ENCODE measurements at places on chromosomes 7 and 10.

DNA sequence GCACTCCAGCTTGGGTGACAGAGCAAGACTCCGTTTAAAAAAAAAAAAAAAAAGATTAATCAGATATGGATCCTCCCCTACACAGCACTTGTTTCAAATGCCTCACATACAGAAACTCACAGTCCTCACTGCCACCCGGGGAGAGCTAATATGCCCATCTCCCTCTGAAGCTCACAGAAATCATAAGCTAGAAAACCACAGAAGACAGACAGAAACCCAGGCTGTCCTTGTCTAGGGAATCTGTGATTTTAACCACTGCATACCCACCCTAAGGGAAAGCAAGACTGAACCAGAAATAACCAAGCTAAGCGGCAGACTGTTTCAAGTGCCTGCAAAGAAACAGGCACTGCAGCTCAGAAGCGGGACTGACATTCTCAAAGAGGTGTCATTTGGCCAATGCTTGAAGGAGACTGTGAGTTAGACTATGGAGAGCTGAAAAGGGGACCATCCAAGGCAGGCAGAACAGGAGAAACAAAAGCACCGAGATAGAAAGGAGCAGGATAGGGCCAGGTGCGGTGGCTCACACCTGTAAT is 37.6 kb downstream of the SLC37A3 start:
- DNase-seq: no peak

- no peak for DNase-seq
Observed at GRCh38 chr7:45088821-45089340, at the start of gene NACAD. Gene NACAD, minus strand, starts transcription at chr7:45088969. Its CDS starts 75 bp downstream, at chr7:45088894.

DNA sequence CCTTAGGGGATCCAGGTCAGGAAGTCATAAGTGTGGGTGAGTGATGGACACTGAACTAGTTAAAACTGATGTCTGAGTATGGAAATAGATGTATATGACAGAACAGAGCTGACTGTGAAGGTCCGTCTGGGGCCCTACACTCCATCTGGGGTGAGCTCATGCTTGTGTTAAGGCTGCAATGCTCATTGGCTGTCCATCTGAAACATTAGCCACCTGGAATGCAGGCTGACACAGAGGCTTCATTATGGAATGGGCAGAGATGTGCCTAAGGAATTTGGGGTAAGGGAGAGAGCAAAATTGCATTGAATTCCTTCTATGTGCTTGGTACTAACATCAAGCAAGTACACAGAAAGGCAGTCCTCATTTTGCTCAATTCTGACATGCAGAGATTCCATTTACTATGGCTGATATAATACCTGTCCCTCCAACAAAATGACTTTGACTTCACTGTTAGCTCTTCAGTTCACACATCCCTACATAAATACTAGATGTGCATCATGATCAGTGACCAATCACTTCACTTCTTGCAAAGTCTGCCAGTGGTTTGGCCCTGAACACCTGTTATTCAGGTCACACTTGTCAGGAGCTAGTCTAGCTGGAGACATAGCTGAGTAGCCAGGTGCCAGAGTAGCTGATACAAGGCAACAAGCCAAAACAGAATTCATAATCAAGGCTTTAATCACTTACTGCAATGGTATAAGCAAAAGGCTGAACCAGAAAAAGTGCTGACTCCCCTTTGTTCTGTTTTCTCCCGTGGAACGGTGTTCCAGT is 128.9 kb upstream of the VWC2 start:
- DNase-seq: no peak

GRCh38 chr10:44587488-44588318 is 202.8 kb upstream of the CXCL12 start:
- DNase-seq: no peak

- no peak for DNase-seq
Observed at GRCh38 chr10:30172091-30172490, 112.7 kb upstream of the JCAD start.

GRCh38 chr10:33321516-33321915 is 13.0 kb downstream of the NRP1 start:
- no peak for DNase-seq

GRCh38 chr10:66519616-66520015 is 406.2 kb upstream of the LRRTM3 start:
- DNase-seq: no peak

DNA sequence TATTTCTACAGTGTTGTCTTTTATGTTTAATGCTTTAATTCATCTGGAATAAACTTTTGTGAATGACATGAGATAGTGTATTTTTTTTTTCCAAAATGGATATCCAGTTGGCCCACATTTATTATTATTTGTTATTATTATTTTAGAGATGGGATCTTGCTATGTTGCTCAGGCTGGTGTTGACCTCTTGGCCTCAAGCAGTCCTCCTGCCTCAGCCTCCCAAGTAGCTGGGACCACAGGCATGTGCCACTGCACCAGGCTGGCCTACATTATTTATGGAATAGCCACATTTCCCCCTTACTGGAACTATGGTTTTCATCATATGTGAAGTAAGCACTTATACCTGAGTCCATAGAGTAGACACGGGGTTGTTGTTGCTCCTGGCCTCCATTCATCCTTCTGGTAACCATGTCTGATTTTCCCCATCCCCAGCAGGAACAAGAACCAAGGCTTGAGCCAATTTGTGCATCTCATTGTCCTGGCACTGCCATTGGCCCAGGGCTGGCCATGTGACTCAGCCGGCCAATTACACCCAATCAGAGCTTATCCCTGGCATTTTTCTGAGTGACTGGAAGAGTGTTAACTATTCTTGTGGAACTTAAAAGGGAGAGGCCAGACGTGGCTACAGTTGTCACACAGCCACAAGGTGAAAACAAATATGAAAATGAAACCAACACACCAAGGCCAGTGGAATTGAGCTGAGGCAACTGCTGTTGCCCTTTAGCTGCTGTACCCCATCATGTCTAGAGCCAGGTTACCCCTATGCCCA is 23.1 kb downstream of the PRF1 start:
- DNase-seq: no peak

DNA sequence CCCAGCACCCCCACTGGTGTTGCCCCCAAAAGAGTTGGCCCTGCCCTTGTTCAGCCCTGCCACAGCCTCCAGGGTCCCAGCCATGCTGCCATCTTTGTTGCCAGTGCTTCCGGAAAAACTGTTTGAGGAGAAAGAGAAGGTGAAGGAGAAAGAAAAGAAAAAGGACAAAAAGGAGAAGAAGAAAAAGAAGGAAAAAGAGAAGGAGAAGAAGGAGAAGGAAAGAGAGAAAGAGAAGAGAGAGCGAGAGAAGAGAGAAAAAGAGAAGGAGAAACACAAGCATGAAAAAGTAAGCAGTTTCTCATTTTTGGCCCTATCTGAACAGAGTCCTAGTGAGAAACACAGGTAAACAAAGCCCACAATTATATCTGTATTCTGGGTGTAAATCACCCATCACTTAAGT is 89.0 kb upstream of the GATA3 start:
- no peak for DNase-seq

GRCh38 chr7:71996141-71996540 is 416.0 kb downstream of the CALN1 start:
- no peak for DNase-seq

DNA sequence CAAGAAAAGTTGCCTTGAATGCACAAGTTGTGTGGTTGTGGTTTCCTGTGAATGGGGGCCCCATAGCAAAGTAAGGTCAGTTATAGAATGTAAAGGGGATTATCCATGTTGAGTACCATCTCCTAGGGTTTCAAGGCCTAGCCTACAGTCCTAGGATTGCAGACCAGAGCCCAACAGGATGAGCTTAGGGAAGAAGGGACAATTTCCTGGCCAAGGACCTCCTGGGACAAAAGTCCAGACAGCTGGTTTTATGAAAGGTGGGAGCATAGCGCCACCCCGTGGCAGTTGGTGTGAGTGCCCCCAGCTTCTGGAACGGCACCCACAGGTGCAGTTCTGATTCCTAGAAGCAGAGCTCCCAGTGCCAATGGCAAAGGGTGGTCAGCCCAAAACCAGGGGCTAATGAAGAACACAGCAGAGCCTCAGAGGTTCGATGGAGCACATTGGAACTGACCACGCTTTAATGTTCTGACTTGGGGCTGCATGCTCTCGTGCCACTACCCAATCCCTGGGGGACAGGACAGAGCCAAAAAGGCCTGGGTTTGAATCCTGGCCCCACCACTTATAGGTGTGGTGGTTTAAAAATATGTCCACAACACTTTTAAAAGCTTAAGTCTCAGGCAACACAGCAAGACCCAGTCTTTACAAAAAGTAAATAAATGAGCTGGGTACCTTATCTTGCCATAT is 25.8 kb upstream of the TMEM120A start:
- peak; percentile 47 for DNase-seq

DNA sequence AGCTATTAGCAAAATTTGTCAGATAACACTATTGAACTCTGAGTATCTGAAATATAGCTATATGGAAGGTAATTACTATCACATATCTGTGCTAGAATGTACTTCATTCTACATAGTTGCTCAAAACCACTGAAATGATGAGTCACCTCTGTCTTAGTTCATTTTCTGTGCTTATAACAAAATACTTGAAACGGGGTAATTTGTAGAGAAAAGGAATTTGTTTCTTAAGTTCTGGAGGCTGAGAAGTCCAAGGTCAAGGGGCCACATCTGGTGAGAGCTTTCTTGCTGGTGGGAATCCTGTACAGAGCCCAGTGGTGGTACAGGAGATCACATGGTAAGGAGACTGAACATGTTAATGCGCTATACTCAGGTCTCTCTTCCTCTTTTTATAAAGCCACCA is 41.9 kb upstream of the TNKS2 start:
- DNase-seq: no peak

DNA sequence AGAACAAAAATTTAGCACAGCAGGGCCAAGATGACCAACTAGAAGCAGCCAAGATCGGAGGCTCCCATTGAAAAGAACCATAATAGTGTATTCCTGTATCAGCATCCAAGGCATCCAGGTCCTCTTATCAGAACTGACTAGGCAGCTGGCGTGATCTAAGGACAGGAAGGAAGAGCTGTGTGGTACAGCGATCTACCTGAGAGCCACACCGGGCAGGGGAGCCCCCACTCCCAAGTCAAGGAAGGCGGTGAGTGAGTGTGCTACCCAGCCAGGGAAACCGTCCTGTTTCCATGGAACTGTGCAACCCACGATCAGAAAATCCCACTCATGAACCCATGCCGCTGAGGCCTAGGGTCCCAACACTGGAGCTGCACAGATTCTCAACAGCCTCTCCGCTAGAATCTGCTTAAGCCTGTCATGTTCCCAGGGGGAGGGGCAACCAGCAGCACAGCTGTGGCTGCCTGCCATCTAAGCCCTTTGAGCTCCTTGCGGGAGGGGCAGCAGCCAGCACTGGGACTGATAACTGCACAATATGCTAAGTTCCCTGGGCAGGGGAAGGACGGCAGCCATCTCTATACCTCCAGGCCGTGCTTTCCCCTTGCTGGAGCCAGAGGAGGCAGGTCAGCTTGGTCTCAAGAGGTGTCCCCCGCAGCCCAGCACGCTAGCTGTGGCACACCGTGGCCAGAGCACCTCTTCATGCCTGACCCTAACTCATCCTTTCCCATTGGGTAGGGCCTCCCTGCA is 213.0 kb upstream of the SMIM30 start:
- DNase-seq: no peak

- no peak for DNase-seq
Observed at GRCh38 chr10:17038627-17039026, 91.0 kb downstream of the CUBN start.

DNA sequence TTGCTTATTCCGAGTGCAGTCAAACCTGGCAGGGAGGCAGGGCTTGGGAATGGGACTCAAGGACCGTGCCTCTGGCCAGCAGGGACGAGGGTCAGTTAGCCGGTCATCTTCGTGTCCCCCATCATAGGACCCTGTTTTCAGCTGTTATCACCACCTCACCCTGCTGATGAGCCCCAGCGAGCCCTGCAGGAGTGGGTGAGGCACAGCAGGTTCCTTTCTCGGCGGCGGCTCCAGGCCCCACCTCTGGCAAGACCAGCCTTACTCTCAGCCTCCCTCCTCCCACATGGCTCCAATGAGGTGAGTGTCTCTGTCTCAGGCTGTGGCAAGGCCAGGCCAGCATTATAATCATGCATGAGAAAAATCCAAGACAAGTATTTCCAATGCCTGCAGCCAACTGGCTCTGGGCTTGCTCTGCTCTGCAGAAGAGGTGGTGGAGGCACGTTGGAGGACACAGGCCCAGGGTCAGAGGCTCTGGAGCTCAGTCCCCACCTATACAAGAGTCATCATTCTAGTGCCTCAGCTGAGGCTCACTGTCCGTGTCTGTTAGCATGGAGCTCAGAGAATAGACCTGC is 15.7 kb downstream of the PKD1L1 start:
- DNase-seq: no peak

- DNase-seq: no peak
Observed at GRCh38 chr7:65955718-65956117, 26.3 kb downstream of the GUSB start.

DNA sequence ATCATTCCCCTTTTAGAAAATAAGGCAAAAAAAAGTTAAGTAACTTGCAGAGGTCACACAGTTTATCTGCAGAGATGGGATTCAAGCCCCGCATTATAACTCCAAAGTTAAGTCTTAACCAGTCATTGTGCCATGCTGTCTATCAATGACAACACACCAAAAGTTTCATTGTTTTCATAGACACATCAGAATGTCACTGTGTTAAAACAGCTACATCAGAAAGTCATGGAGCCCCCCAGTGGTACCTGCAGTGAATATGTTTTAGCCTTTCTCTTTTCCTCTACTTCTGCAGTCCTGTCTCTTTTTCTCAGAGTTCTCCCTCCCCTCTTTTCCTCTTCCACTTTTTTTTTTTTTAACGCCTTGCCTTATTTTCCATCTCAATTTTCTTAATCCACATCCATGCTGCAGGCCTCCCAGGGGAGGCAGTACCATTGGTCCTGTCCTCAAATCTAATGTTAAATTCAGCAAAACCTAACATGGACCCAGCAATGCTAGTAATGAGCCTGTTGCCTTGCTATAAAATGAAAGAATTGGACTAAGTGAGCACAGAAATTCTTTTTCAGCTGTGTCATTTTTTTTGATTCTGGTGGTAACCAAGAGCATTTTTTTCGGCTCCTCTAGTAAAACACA is 3.8 kb upstream of the NRCAM start:
- peak; percentile 66 for DNase-seq

- no peak for DNase-seq
Observed at GRCh38 chr7:33547880-33548279, 357.5 kb upstream of the BMPER start.
